ENCODE measurements at places on chromosomes 5 and 9.
A peak's percentile ranks its signal among the peaks of the same experiment; 100 is the strongest.

- no peak for ATAC-seq
Measured at GRCh38 chr9:92679413-92680165, 9.7 kb upstream of the IPPK start.

- ATAC-seq, result peak; percentile 7
Measured at GRCh38 chr5:172904643-172905345, 54.4 kb upstream of the RPL26L1 start.

GRCh38 chr9:124946167-124946566 lies 5.3 kb upstream of the GOLGA1 start:
- ATAC-seq, result no peak

GRCh38 chr9:133576875-133577736 lies 32.1 kb downstream of the FAM163B start:
- ATAC-seq, result no peak

DNA sequence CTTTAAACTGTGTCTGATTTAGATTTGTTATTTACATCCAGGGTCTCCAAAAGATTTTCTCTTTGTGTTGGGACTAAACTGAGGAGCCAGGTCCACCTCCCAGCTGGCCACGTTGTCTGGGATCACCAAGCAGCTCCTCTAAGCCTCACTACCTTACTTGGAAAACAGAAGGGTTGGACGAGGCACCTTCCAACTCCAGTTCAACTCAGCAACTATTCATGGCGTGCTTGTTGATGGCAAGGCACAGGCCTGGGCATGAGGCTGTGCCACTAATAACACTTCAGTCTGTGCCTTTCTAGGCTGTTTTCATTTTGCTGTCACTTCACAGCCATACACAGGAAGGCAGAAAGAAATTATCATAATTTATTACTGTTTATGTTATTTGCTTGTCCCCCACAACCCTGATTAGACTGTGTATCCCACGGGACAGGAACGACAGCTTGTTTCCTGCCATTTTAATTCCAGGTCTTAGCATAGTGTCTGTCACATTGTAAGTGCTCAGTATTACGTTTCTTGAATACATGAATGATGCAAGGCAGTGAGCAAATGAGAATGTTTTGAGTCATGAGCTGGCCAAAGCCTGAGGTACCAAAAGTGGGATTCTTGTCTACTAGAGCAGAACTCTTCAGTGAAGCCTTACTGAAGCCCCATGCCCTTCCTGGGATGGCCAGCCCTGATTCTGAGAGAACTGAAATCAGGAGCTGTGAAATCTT lies 125.8 kb downstream of the GALNT10 start:
- ATAC-seq, result no peak

DNA sequence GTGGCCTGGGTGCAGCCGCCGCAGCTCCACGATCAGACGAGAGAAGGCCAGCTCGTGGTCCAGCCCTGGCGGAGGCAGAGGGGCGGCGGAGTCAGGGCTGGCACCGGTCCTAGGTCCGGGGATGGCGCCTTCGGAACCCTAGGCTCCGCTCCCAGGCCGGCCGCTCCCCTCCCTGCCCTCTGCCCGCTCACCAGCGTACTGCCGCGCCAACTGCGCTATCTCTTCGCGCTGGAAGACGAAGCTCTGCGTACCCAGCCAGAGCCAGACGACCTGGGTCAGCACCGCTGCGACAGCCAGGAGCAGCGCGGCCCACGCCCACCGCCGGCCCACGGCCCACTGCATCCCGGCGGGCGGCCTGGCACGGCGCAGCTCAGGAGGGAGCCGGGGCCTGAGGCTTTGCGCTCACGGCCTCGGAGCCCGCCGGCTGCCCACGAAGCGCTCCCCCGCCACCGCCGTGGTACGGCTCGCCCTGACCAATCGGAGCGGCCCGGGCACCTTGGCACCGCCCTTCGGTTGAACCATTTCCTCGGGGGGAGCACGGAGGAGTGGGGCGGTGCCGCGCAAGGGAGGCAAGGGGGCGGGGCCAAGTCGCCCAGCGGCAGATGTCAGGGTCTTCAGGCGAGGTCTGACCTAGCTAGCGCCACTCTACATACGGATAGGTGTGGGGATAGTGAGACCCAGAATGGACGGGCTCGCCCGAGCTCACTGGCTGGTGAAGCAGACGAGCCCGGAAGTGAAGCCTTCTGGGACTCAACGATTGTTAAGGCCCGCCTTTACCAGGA lies at the start of gene SIGMAR1:
TSS of gene SIGMAR1 (minus strand) at position 432 of the 782 bp plus-strand sequence. CDS start at position 342, 90 bp downstream.
- peak; percentile 94 for ATAC-seq

GRCh38 chr9:114112325-114112724 lies 13.2 kb upstream of the KIF12 start:
- ATAC-seq, result no peak

DNA sequence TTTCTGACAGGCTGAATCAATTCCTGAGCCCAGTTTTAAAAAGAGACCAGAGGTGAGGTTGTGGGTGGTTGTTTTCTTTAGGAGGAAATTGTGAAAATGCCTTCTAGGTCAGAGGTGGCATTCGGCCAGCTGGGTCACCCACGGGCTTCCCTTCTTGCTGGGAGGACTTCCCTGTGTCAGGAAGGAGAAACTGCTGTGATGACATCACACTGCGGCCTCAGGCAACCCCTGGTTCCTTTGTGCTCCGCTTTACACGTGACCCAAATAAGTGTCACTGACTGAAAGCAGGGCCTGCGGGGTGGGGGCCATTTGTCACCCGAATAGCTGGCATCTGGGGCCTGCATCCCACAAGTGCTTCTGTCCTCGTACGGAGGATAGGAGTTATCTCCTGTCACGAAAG lies 39.7 kb downstream of the FABP6 start:
- no peak for ATAC-seq

GRCh38 chr5:127754259-127754658 lies 51.1 kb downstream of the CCDC192 start:
- no peak for ATAC-seq

- ATAC-seq, result no peak
Measured at GRCh38 chr5:15034379-15034778, 162.8 kb upstream of the ANKH start.

DNA sequence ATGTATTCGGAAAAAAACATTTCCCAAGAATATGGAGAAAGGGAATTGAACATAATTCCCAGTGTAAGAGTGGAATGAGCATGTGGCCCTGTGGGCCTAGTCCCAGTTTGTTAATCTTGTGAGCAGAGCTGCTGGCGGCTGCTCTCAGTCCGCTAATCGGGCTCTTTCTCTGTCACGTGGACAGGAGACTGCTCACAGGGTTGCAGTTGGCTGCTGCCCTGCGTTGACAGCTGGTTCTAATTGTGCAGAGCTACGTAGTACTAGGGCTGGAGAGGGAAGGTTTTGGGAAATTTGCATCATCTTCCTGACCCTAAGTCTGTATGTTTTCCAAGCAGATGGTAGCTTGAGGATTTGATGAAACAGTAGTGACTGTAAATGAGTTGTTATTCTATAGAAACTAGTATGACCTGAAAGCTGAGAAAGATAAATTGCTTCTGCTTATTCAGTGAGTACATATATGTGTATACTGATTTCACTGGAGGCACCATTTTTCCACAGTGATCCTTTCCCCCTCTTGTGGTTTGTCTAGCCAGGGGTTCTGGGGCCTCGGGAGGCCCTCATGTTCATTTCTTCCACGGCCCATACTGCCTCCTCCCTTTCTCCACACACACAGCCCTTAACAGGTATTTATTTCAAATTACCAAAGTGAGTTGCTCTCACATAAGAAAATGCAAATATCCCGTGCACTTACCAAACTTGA lies 100.6 kb downstream of the ANGPTL2 start:
- ATAC-seq, result peak; percentile 100

DNA sequence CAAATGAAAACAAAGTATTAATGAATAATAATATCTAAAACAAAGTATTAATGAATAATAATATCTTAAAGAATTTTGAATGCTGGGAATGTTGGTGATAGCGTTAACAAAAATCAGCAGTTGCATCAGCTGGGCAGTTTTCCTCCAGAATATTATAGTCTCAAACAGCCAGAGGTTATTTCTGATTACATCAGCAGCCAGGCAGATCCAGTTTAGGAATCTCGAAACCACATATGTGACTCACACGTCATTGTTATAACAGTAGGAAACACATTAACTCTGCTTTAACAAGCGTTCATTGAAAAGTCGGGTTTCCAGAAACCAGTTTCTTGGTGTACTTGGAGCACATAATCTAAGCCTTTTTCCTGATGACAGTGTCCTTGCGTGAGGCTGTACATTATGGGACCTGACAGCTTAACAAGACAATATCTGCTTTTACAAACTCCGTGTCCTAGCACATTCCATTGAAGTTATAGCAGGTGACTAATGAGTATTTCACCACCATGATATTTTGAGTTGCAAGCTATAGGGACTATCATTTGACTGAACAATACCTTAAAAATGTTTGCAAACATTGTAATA lies 559.5 kb upstream of the KLF4 start:
- peak; percentile 89 for ATAC-seq

DNA sequence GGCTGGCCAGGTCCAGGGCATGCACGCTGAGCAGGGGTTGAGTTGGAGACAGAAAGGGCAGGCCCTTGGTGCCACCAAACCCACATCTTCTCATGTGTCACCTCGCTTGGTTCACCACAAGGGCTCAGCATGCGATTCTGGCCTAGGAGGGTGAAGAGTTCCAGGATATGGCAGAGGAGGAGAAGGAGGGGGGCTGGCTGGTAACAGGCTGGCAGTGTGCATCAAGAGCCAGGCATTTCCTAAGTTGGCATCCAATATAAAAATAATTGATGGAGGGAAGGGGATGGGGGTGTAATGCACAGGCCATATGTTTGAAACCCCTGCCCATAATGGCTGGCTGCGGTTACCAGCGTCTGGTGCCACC lies 255.6 kb downstream of the NFIB start:
- peak; percentile 10 for ATAC-seq

DNA sequence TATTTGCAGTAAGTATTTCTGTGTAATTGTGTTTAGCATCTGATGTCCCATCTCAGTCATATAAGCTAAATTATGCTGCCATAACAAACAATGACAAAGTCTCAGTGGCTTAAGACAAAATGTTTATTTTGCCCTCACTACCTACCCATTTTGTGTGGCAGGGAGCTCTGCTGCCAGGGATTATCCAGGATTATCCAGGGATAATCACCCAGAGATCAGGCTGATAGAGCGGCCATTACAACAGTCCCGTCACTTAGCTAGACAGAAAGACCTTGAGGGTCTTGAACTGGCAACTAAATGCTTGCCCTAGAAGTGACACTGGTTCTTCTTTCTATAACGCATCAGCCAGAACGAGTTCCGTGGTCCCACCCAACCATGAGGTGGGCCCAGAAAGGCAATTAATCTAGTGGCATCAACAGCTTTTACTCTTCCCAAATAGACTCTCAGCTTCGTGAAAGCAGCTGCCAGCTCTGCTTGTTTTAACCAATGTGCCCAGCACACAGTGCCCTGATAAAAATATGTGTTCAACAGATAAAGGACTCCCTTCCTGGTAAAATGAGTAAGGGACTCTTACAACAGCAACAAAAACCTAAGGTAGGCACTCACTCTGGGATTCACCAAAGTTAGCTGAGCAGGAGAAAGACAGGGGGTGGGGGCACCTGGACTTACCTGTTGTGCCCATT lies 22.8 kb downstream of the CCDC69 start:
- ATAC-seq, result no peak

DNA sequence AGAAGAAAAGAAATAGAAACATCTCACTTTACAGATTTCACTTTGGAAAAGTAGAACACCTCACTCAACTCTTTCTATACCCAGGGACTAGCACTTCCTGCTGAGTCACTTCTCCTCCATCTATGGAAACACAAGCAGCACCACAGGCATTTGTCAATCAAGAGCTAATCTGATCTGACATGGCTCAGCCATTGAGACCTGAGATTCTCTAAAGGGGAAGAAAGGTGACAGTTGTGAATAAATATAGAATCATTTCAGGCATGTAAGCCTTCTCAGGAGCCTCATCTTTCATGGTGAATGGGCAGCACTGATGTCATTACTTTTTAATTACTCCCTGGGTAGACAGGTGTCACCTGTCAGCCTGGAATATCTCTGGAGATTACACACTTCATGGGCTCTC lies 559.8 kb downstream of the HINT1 start:
- no peak for ATAC-seq

GRCh38 chr5:135977375-135977928 lies 22.7 kb upstream of the LECT2 start:
- ATAC-seq, result no peak

DNA sequence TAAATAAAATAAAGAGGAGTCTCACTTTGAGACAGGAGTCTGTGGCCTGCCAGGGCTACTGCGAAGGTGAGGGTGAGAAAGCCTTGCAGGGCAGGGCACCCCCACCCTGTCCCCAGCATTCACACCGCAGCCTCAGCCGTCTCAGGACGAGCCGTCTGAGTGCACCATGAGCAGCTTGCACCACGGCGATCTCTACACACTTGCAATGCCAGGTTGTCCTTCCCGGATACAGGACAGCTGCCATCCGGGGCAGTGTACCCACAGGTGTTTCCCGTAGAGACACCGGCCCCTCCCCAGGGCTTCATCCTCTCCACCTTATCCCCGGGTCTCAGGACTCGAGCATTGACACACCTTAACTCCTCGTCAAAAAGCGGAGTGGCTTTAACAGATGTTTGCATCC lies 43.3 kb downstream of the IRX2 start:
- no peak for ATAC-seq

DNA sequence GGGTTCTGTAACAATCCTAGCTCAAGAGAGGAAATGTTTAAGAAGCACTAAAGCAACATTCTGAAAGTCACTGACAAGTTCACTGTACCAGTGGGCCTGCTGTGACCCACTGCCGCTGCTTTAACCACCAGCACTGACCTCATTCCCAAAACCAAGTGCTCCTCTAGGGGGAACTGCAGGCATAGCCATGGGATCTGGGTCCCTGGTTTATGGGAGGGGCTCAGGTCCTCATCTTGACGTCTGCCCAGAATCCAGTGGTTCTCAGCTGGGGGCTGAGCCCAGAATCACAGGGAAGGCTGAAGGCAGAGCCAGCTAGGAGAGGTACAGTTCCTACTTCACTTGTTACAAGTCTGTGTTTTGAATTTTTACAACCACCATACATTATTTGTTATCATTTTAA lies 36.1 kb upstream of the SLC2A8 start:
- peak; percentile 72 for ATAC-seq

DNA sequence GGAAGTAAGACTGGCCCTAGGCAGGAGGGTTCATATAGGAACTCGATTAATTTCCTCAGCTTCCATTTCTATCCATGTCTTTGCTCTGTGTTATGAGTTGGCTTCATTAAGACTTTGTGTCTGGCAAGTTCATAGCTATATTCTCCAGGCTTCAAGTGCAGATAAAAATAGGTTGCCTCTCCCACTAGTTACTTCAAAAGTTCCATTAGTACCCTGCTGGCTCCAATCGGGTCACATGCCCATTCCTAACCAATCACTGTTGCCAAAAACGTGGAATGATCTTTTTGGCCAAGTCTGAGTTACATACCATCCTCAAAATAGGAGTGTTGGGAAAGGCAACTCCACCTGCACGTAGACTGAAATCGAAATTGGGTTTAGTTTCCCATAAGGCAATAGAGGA lies 13.8 kb upstream of the SPATA31D1 start:
- ATAC-seq, result no peak

- peak; percentile 84 for ATAC-seq
Measured at GRCh38 chr5:71586052-71586940, 844 bp upstream of the MCCC2 start.

DNA sequence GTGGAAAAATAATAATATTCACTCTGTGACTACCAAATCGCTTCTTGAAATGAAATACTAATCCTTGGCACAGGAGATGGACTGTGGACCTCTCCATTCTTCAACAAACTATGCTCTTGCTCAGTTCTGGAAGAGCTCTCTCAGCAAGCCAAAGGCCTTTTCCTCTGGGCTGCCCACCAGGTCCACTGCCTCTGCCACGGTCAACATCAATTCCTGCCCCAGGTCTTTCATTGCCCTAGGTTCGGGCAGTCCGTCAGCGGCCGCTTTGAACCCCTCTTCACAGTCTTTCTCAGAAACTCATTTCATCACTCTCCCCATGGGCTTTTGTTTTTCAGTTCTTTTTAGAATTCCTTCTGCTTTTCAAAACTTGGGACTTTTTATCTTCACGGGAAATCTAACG lies 64.9 kb downstream of the GNAQ start:
- ATAC-seq, result peak; percentile 25

Data from SK-N-SH treated with all-trans-retinoic acid at 6 μM for 48 hours (cell line).